ENCODE measurements at places on chromosomes 6 and 20.
A peak's percentile ranks its signal among the peaks of the same experiment; 100 is the strongest.

DNA sequence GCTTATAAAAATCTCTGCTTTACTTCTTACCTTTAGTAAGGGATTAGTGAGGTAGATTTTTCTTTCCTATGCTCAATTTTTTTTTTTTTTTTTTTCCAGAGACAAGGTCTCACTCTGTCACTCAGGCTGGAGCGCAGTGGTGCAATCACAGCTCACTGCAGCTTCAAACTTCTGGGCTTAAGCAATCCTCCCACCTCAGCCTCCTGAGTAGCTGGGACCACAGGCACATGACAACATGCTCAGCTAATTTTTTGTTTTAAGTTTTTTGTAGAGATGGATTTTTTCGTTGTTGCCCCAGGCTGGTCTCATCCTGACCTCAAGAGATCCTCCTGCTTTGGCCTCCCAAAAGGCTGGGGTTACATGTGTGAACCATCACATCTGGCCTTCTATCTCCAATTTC, 58.9 kb upstream of the RREB1 start:
- DNase-seq, result no peak

DNA sequence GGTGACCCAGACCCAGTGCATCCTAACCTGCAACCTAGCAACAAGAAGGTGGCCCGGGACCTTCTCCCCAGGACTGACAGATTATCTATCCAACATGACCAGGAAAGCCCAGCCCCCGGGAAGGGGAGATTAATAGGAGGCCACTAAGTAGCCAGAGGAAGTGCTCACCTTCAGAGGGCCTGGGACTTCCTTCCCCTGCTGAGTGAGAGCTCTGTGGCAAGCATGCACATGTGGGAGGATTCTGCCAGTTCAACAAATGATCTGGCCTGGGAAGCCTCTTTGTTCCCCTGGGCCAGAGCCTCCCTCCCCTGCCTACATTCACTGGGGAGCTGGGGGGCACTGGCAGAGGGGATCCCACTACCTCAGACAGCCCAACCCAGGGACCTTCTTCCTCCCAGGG, 39.6 kb downstream of the SHLD1 start:
- no peak for DNase-seq

GRCh38 chr6:138576313-138576712, 77.0 kb upstream of the NHSL1 start:
- DNase-seq, result no peak

DNA sequence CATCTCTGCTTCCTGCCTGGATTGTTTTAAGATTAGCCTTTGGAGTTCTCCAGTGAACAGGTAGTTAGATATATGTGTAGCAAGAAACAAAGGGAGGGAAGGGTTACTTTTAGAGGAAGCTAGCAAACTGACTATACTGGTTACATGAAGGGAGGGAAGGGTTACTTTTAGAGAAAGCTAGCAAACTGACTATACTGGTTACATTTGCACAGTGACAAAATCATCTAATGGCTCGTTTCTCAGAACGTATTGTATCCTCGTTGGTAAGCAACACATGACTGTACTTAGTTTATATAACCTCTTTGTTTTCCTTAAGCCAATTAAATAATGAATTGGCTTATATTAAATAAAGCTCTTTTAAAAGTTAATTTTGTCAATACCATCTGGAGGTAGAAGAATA, 540.9 kb downstream of the EPM2A start:
- DNase-seq, result no peak

DNA sequence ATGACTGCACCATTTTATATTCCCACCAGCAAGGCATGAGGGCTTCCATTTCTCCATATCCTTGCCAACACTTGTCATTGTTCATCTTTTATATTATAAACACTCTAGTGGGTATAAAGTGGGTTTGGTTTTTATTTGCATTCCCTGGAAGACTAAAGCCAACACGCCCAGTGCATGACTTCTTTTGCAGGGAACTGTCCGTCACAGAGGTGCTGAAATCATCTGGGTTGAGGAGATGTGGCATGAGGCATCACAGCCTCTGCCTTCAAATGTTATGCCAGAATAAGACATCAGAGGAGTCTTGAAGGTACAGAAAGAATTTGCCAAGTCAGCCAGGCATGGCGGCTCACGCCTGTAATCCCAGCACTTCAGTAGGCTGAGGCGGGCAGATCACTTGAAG, 29.9 kb upstream of the FAM210B start:
- no peak for DNase-seq

DNA sequence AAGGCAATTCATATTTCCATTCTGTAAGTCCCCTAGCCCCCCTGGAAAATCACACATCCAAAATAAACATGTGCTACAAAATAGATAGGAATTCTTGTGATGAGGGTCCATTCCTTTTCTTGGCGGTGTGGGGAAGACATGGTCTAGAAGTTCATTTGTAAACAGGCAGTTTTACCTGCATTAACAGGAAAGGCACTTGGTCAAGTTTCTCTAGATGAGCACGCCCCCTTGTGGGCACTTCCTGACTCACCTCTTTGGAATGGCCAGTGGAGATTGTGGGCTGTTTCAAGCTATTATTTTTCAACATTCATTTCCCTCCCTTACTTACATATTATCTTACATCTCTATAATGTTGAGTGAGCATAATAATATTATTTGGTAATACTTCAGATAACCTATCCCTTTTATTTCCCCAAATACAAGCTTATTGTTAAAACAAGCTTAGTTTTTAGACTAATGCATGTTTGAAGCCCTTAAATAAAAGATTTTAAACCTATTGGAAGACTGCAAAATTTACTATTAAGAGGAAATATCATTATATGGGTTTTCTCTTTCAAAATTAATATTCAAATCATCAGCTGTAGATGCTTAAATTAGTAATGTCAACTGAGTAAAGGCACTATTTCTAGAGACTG, 92.1 kb downstream of the TASP1 start:
- peak; percentile 40 for DNase-seq
